Activated T-helper 17 cell treated with anti-CD3 and anti-CD28 coated beads, Interleukin-2, amount 50 U/mL, for 72 hours (primary cell): ENCODE measurements at places on chromosomes 5 and 9. TPM values are rescaled to one million over a fixed set of nuclear protein-coding genes. Genes with fewer than 3 reads are reported as not detected.
A peak's percentile ranks its signal among the peaks of the same experiment; 100 is the strongest.

DNA sequence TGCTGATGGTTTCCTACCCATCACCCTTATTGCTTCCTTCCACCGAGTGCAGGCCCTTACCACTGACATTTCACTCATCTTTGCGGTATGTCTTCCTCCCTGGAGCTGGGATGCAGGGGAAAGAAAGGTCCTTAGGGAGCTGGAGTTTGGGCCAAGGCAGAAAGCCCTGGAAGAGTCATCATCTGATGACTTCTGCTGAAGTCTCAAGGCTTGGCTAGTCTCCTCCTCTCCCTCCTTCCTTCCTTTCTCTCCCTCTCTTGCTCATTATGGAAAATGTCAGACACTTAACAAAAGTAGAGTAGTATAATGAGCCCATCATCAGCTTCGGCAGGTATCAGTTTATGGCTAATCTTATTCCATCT is 40.0 kb downstream of the LARP1 start:
- ATAC-seq, result no peak

GRCh38 chr9:129138476-129139232 is 27.4 kb downstream of the PTPA start:
- peak; percentile 2 for ATAC-seq

GRCh38 chr5:68343421-68343826 is 127.9 kb downstream of the PIK3R1 start:
- ATAC-seq, result peak; percentile 87

DNA sequence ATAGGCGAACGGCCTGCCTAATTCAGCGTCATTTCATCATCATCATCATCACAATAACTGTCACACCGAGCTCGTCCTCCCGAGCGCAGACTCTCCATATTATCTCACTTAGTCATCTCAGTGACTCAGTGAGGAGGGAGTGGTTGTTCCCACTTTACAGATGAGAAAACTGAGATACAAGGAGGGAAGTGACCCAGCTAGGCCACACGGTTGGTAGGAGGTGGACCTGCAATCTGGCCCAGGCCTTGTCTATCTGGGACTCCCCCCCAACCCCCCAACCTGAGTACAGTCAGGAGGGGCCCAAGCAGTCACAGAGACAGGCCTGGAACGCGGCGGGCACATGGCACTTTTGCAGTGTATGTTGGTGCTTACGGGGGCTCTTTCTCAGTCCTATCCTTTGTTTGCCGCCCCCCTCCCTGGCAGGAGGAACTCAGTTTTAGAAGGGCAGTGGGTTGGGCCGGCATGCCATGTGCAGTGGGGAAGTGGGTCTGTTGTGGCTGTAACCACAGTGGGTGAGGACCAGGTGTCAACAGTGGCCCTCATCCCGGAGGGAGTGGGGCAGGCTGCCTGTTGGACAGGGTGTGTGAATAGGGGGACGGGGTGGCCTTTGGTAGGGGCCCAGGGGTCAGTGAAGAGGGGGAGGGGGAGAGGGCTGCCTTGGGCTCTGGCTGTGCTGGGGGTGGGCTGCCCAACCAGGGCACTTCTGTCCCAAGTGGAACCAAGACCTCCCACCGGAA is 1.7 kb upstream of the RXRA start:
- peak; percentile 83 for ATAC-seq

GRCh38 chr9:5042661-5043178 is 57.6 kb downstream of the JAK2 start:
- no peak for ATAC-seq

DNA sequence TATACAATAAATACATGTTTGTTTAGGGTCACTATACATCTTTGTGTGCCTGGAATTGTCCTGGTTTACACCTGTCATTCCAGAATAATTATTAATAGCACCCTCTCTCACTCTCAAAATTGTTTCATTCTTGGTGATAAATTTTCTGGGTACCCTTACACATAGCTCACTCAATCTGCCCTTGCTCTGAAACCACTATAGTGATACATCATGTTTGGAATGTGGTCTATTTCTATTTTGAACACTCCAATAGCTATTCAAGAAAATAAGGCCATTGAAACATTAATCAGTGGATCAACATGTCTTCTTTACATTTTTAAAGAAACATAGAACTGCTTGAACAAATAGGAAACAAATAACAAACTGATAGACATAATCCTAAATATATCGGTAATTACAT is 158.7 kb downstream of the ARRDC3 start:
- no peak for ATAC-seq

DNA sequence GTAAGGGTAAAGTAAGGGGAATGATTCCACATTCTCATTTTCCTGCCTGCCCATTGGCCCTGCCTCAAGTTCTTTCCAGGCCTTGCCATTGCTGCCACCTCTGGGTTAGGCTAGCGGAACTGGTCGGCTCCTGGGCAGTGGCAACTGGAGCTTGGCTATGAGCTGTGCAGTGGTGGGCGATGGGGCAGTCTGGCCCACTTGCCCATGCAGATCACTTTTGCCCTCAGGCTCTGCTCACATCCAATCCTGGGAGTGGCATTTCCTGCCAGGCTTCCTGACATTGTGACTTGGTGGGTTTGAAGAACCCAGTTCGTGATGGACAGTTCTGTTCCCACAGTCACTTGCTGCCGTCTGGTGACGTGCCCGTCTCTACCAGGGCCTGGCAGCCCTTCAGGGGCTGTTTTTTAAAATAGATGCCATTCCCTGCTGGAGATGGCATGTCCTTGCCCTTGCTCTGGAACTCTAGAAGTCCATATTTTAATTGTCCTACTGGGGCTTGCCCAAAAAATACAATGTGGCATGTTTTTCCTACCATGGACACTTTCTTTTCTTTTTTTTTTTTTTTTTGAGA is 86.1 kb downstream of the FGF18 start:
- ATAC-seq, result no peak

DNA sequence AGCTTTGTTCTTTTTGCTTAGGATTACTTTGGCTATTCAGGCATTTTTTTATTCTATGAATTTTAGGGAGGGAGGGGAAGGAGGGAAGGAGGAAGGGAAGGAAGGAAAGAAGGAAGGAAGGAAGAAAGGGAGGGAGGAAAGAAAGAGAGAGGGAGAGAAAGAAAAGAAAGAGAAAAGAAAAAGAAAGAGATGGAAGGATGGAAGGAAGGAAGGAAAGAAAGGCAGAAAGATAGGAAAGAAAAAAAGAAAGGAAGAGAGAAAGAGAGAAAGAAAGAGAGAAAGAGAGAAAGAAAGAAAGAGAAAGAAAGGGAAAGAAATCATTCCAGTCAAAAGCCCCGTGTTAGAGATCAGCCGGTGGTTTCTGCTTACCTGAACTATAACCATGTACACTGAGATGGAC is 20.8 kb upstream of the NKD2 start:
- no peak for ATAC-seq

DNA sequence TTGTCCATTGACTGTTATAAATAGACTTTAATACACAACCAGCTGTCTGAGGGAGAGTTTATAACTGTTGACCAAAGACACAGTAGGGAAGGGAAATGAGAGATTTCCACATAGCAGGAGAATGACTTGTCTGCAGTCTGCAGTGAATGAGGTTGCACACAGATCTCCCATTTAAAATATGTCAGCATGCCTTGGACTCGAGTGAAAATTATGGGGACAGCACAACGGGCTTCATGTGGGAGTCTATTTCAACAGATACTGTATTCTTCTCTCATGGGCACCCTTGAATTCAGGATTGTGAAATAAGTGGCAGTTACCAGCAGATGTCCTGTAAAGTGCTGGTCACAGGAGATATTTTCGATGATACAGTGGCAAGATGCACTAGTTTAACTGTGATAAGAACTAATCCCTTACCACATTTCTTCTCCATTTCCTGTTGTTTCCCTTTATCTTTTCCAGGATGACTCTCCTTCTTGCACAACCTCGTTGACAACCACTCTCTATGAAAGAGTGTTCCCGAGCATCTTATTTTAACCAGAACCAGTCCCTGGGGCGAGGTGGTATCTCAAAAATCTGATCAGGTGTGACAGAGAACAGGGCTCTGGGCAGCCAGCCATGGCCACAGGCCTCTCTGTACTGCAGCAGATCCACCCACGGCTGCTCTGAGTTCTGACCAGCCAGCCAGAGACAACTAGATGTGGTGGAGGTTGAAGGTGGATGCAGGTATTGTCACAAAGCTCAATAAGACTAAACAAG is 51.5 kb upstream of the MAP3K1 start:
- no peak for ATAC-seq

DNA sequence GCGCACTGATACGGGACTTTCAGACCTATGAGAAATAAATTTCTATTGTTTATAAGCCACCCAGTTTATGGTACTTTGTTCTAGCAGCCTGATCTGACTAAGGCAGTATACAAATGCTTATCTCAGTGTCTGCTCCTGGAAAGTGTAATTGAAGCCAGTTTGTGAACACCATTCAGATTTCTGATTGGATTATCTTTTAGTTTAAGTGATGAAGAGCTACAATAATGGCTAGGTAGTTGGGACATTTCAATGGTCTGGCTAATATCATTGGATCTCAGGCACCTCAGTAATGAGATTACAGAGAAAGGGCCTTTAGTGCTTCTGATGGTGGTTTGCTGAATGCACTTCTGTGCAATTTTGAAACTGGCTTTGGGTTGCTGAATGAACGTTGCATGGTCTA is 133.5 kb downstream of the PSAT1 start:
- no peak for ATAC-seq

- no peak for ATAC-seq
These were observed 23.5 kb upstream of the SNX2 start for GRCh38 chr5:122751293-122751782.

DNA sequence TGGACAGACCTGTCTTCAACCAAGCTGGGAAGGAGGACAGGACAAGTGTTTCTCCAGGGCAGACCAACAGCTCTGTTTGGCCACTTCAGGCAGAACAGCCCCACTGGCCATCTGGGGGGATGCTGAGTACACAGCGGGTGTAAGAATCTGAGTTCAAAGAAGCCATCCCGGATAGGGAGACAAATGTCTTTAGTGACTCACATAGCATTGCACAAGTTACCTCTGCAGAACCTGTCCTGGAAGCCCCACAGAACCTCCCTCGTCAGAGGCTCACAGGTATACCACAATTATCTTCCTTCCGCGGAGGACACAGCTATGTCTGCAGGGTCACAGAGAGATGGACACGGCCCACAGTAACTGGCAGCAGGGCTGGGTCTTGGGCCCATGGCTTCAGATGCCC is 2.0 kb downstream of the OR2V2 start:
- ATAC-seq, result no peak

- no peak for ATAC-seq
These were observed 315.2 kb upstream of the PDE4D start for GRCh38 chr5:60208716-60209115.

GRCh38 chr5:150604894-150605440 is 35.5 kb upstream of the SYNPO start:
- no peak for ATAC-seq

DNA sequence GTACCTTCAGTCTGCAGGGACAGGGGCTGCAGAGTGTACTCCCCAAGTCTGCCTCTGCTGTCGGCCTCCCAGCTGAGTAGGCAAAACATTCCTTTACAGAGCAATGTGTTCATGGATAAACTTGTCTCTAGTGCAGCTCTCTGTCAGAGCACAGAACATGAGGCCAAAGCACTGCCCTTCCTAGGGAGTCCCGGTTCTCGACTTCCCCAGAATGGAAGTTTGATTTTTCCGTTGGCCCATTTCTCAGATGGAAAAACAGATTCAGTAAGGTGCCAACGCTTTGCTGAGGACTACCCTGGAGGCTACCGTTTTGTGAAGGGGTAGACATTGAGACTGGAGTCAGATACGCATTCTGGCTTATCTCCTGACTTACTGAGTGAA is 422 bp upstream of the TRIM32 start:
- ATAC-seq, result peak; percentile 44

DNA sequence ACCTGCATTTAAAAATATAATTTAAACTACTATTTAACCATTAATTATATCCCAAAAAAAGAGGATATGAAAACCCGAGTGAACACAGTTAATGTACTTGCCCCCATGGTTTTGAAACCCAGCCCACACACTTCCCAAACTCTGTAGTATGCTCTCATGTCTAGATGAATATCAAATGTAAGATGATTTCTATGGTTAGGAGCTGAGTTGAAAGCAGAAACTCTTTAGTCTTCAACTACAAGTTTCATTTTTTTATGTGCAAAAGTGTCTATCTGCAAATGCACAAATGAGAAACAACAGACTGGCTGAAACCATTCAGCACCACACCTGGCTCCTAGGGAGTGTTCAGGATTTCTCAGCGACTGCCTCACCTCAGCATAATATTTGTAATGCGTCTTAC is 183.3 kb downstream of the SEMA5A start:
- ATAC-seq, result peak; percentile 9

- ATAC-seq, result no peak
These were observed 524.1 kb downstream of the TMEM38B start for GRCh38 chr9:106218427-106218826.

- no peak for ATAC-seq
These were observed 225.2 kb downstream of the GAS1 start for GRCh38 chr9:86721843-86722705.

GRCh38 chr5:77777281-77777892 is 1.2 kb upstream of the TBCA start:
- ATAC-seq, result no peak

Gene SPAAR
- total RNA-seq, result not detected

Gene ABLIM3
- total RNA-seq, result 0.41 TPM

Gene PPP3R2
- not detected for total RNA-seq

Gene SUSD3
- 68.4 TPM for total RNA-seq

Gene PCDHGA12
- not detected for total RNA-seq

Gene SAXO1
- 0.37 TPM for total RNA-seq

Gene DAPK1
- total RNA-seq, result 2.0 TPM
